ENCODE measurements at places on chromosomes 5 and 9. TPM values are rescaled to one million over a fixed set of nuclear protein-coding genes. Genes with fewer than 3 reads are reported as not detected.

The TAF11L9 gene
- not detected for total RNA-seq

The PTPN3 gene
- total RNA-seq: 14.2 TPM

The BTNL9 gene
- not detected for total RNA-seq

GRCh38 chr5:38445374-38446028 is 110.9 kb downstream of the LIFR start:
- peak; percentile 18 for DNase-seq

DNA sequence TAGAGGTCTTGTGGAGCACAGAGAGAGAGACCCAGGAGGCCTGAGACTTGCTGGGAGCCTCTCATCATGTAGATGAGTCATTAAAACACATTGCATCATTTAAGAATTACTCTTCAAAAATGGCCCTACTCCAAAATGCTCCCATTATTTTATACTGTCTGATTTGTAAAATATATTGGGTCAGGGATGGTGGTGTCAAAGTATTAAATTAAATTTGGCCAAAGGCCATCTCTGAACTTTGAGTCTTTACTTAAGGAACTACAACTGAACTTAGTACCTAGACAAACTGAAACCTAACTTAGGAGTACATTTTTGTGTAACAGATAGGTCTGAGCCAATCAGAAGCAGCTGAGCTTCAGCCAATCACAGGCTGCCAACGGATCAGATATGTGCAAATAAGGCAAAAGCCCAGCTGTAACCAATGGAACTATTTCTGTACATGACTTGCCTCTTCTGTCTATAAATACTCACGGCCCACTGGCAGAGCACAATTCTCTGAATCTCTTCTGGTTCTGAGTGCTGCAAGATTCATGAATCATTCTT is 657.2 kb downstream of the TLE1 start:
- peak; percentile 87 for DNase-seq

DNA sequence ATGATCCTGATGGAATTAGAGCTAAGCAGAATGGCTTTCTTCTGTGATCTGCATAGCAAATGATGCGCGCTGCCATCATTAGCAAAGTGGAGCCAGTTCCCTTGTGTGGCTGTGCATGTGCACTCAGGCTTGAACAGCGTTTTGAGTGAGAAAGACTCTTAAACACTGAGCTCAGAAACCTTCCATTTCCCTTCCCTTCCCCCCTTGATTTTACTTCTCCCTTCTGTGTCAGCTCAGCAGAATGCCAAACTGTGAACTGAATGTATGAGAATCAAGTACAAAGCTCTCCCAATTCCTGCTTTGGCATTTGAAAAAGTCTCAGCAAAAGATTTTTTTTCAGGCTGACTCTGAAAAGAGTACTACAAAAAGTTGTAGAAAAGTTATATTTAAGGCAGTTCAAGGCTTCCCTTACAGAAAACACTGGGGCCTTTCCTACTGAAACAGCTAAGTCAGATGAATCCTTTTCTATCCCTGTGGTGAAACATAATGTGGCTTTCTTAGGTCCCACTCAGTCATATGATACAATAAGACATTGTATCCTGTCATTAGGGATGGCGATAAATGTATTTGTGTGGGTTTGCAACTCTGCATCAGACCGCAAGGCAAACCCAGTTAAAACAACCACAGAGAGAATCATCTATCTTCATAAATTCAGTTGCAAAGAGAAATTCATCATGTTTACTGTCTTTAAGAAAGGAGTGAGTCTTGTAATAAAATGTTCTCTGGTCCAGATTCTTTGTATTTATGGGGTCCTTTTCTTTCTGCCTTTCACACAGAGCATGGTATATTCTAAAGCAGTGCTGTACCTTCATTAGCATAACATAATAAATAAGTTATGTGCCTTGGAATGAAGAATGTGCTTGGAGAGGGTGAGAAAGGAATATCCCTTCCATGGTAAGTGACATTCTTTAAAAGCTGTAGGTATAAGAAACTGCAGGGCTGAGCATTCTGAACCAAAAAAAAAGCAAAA is 222.6 kb downstream of the CAAP1 start:
- DNase-seq: no peak
